Iris pigment epithelial cell (primary cell): ENCODE measurements at places on chromosomes 4 and X.
A peak's percentile ranks its signal among the peaks of the same experiment; 100 is the strongest.

GRCh38 chr4:181350615-181351415, 892.4 kb upstream of the TENM3 start:
- DNase-seq, result no peak

DNA sequence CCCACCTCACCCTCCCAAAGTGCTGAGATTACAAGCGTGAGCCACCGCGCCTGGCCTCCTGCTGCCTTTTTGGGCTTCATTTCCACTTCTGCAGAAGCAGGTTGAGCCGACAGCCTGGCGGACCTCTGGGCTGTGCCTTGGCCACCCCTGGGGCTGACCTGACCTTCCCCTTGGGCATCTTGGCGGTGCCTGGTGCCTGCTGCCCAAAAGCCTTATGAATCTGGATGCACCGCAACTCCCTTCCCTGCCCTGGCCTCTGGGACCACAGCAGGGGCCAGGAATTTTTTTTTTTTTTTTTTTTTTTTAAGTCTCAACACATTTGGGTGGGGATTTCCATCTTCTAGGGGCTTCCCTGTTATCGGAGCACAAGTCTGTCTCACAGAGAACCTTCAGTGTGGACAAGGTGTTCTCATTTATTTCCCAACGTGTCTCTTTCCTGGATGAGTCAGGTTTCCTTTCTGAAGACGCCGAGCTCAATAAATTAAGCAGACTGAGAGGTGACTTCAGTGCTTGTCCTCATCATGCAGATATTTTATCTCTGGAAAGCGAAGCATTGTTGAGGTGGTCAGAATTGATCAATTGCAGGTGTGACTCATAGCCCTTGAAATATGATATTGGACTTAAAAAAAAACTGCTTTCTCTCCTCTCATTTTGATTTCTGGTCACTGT, 79.7 kb downstream of the SHROOM2 start:
- peak; percentile 56 for DNase-seq

- peak; percentile 91 for DNase-seq
Measured at GRCh38 chrX:107673933-107674479, 45.7 kb downstream of the PRPS1 start.

GRCh38 chr4:57504139-57504538, 394.0 kb upstream of the IGFBP7 start:
- no peak for DNase-seq

GRCh38 chrX:119094819-119095218, 22.0 kb downstream of the CT47C1 start:
- no peak for DNase-seq

DNA sequence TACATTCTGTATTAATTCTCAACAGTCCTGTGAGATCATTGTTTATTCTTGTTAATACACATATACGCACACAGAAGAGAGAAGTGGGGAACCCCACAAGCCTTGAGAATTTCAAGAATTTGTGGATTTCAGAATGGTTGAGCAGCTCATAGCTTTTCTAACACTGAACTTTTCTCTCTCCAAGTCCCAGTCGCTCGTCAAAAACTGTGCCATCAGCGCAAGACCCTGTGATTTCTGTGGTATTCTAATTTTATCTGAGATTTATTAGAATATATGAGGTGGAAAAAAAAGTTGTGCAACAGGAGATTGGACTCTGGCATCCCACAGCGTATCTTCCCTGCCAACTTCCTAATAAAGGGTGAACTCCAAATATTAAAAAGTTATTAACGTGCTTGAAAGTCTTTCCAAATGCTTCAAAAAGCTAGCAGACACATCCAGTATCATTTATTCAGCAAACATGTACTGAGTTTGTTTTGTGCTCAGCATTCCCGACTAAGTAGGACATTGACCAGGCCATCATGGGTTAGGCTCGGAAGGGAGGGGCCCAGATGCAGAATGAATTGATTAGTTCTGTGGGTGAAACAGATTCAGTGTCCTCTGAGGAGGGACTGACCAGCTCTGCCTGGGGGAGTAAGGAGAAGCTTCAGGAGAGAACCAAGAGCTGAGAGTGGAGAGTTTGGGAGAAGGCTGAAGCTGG, 165.6 kb downstream of the CBR4 start:
- peak; percentile 93 for DNase-seq

- DNase-seq, result no peak
Measured at GRCh38 chr4:2125831-2126230, 66.7 kb downstream of the NAT8L start.

DNA sequence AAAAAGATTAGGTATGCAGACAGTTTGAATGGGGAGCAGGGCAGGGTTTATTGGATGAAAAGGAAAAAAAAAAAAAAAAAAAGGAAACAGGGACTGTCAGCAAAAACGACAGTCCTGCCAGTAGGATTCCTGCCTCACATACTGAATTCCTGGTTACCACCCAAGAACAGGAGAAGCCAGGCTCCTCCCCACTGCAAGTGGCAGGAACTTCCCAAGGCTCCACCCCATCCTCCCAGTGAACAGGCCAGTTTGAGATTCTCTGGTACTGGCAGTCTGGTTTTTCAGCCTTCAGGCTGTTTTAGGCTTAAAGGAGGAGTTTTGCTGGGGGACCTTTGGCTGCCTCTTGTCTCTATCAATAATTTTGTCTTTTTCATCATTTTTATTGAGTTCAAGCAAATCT, 360.0 kb upstream of the CXorf51A start:
- no peak for DNase-seq

DNA sequence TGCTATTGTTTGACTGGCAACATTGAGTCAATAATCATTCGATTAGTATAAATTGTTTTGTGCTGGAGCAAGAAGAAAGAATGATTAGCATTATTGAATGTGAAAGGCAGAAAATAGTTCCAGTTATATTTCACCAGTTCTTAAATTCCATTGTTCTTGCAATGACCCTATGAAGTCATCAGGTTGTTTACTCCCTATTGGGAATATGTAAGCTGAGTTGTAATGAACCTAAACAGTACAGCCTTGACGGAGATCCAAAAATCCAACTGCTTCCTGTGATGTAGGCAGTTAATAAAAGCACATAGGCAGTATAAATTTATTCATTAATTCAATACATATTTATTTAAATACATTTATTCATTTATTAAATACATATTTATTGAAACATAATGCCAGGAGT, 947.5 kb downstream of the PCDH7 start:
- DNase-seq, result no peak

DNA sequence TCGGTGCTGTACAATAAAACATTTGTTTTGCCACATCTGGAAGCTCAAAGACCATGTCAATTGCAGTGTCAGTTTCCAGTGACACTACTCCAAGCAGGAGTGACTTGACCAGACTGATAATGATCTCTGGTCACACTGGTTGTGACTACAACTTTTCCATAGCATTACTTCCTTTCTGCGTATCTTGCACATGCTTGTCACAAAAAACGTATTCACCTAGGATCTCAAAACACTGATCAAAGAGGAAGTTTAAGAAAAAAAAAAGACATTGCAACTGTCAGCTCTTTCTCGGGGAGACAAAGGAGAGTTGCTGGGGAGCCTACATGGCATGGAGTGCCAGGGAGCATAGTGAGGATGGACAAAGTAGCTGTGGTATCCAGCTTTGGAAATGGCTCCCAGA, 60.6 kb downstream of the OPHN1 start:
- DNase-seq, result no peak

DNA sequence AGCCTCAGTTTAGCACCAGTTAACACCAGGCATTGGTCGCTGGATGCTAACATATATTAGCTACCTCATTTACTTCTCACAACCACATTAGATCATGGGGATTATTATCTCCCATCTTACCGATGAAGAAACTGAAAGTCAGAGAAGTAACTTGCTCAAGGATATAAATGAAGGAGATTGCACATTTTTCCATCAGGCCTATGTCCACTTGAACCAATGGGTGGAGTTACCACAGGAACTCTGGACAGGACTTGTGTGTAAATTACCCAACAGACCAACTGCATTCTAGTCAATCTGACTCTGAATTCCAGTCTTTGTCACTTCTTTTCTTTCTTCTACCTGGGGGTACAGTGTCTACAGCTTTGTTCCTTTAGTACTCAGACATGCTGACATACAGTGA, 1.8 kb downstream of the LNX1 start:
- DNase-seq, result peak; percentile 46

GRCh38 chr4:147954850-147955249, 223.0 kb downstream of the ARHGAP10 start:
- no peak for DNase-seq

- no peak for DNase-seq
Measured at GRCh38 chr4:42488114-42488513, 90.8 kb downstream of the SHISA3 start.

DNA sequence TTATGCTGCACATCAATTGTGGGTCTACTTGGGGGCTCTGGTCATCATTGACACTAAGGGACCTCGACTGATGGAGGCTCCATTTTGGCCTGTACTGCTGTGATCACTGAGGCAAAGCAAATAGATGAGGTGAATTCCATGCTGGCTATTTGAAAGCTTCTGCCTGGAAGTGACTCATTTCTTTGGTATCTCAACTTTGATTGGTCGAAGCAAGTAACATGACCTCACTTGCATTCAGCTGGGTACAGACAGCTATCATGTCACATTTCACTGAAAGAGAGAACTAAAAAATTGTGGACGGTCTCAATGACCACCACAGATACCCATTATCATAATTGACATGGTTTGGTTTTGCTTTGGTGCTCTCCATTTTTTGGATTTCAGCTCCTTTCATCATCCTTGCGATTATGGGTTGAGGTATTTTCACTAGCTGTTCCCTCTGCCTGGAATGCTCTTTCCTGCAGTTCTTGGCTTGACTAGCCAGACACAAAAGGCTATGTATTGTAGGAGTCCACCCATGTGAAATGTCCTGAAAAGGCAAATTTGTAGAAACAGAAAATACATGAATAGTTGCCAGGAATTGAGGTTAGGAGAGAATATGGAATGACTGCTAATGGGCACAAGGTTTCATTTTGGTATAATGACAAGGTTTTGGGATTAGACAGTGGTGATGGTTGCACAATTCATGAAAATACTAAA, 369.2 kb upstream of the LCORL start:
- DNase-seq, result peak; percentile 11

DNA sequence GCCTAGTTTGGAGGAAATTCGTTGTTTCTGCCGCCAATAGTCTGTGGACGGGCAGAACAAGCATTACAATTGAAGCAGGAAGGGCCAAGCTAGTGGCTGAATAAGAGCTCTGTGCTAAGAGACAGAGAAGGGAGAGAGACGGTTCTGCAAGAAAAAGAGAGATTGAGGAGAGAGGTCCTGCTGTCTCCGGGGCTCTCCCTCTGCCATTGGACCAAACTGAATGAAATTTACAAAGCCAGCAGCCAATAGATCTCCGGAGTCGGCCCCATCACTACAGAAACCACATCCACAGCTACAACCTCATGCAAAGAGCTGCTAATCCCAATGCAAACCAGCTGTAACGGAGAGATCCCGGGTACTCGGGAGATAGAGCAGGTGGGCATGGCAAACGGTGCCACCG, at the start of gene NLGN4X:
TSS of gene NLGN4X (minus strand) at position 148 of the 400 bp plus-strand sequence. CDS start 77,401 bp downstream, outside the sequence.
- DNase-seq, result no peak

DNA sequence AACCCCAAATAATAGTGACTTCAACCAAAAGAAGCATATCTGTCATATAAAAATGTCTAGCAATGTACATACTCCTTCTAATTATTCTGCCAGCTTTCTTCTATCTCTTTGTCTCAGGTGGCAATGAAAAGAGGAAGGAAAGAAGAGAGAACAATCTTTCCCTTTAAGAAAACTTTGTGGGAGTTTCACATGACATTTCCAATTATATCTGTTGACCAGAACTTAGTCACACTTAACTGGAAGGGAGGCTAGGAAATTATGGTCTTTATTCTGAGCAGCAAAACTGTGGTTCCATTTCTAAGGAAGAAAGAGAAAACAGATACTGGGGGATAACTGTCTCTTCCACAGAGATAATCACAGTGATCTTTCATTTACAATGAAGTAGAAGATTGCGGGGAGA, 12.9 kb upstream of the MAOA start:
- DNase-seq, result no peak

- DNase-seq, result no peak
Measured at GRCh38 chr4:110492522-110492921, 16.6 kb downstream of the ENPEP start.

GRCh38 chrX:132467026-132467425, 21.8 kb downstream of the MBNL3 start:
- DNase-seq, result peak; percentile 54

- DNase-seq, result peak; percentile 92
Measured at GRCh38 chr4:26020881-26021280, 106.9 kb downstream of the SMIM20 start.

DNA sequence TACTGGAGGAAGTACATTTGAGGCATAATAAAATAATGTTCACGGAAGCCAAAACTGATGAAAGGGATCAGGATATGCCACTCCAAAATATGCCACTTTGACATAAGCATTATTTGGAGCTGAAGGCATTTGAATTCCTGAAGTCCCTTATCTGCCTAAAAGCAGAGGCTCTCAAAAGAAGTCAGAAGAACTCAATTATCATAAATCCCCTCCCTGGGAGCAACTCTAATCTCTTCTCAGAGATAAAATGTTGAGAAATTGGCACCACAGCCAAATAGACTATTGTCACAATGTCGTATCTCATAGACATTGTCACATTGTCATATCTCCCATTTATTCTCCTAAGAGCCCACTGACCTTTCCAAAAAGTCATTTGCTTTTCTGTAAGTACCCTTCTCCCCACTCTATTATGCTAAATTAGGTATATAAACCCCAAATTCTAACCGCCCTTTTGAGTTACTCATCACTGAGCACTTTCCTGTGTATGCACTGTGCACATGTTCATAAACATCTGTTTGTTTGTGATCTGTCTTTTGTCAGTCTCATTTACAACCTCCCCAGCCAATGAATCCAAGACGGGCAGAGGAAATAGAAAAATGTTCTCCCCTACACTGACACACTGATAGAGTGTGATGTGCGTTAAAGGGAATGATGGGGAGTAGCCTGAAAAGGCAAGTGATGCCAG, 78.5 kb upstream of the NAF1 start:
- DNase-seq, result no peak

GRCh38 chrX:80876877-80877276, 67.2 kb upstream of the BRWD3 start:
- peak; percentile 46 for DNase-seq

DNA sequence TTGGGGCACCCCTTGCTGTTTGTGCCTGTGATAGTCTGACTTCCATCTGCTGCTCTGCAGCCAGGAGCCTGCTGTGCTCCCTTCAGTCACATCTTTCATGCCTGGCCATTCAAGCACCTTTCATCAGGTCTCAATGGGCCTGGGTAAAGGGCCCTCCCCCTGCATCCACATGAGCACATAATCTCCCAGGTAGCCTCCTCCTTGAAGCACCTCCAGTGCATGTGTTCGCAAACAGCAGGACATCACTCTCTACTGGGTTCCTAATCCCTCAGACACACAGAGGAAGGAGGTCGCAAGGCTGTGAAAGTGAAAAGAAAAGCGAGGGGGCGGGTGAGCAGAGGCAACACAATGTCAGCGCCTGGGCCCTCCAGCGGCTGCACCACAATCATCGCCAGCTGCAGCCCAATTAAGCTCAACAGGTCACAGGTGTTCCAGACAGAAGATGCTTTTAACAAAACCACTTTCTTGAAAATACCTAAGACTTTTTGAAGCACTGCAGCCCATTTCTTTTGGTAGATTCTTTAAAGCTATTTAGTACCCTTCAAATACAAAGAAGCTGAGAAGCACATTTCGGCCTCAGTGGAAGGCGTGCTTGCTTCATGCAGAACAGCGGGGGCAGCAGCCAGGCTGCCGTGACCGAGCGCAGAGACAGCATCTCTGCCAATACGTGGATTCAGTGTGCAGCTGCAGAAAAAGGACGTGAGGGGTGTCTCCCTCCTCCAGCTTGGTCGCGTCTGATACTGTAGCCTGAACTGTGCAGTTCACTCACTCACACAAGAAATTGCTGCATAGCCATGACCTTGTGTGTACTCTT, 92.2 kb upstream of the SPRY1 start:
- DNase-seq, result no peak

- DNase-seq, result peak; percentile 30
Measured at GRCh38 chr4:153616006-153616555, 68.0 kb upstream of the TLR2 start.
